AG04450 (cell line): ENCODE measurements at places on chromosomes 3 and 15. TPM values are rescaled to one million over a fixed set of nuclear protein-coding genes. Genes with fewer than 3 reads are reported as not detected.

Gene CAMP
- not detected in 2 replicates for polyA plus RNA-seq

Gene LRTM1
- polyA plus RNA-seq, result not detected in 2 replicates

Gene PLS1
- 1.1 and 1.7 TPM in 2 replicates for polyA plus RNA-seq

Gene CCR8
- not detected in 2 replicates for polyA plus RNA-seq

Gene HCN4
- polyA plus RNA-seq, result not detected in 2 replicates
